ENCODE measurements at places on chromosomes 5 and 9. TPM values are rescaled to one million over a fixed set of nuclear protein-coding genes. Genes with fewer than 3 reads are reported as not detected.

DNA sequence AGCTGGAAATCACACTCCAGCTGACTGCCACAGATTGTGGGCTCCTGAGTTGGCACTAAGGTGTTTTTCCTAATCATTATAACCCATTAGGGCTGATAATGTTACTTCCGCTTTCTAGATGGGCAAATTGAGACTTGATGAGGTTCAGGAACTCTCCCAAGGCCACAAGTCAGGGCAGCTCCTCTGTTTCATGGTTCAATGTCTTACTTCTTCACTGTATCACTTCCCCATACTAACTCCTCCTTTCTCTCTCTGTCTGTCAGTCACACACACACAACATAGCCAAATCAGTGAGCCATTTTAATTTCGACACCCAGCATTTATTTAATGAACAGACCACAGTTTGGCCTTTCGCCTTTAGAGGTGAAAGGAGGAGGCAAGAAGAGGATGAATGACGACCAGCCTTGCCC lies 17.8 kb upstream of the TRAF1 start:
- DNase-seq: no peak

DNA sequence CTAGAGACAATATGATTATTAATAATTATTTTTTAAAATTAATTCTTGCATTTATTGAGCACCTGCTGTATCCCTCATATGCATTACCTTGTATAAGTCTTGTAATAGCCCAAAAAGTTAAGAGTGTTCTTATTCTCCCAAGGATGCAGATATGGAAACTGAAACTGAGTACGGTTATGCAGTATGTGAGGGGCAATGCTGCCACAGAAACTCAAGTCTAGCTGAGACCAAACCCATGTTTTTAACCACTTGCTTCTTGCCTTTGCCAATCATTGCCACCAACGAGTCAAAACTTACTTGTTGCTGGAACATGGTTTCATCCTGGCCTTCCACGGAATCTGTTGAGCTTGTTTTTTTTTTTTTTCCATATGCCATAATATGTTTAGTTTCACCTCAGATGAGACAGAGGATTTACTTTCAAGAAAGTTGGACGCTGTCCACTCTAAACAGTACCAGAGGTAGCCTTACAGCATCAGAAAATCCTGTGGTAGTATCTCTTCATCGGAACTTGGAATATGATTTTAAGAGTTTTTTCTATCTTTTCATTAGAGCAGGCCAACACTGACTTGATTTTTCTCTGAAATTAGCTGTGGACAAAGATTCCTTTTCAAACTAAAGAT lies 27.9 kb downstream of the DOCK8 start:
- no peak for DNase-seq

DNA sequence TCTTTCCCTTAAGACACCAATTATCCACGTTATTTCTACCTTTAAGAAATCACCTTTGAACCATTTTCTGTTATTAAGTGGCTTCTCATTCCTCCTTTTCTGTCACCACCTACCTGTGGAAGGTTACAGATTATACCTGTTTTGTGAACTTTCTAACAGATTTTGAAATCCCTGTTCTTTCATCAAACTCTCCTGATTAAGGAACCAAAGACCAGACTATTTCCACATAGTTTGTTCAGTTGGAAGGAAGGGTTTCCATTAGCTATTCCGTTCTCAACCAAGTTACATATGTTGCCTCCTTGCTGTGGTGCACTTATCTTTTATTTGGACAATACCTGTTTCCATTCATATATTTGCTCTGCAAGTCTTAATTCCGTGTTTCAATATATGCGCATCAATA lies 343.6 kb downstream of the ADGRV1 start:
- no peak for DNase-seq

DNA sequence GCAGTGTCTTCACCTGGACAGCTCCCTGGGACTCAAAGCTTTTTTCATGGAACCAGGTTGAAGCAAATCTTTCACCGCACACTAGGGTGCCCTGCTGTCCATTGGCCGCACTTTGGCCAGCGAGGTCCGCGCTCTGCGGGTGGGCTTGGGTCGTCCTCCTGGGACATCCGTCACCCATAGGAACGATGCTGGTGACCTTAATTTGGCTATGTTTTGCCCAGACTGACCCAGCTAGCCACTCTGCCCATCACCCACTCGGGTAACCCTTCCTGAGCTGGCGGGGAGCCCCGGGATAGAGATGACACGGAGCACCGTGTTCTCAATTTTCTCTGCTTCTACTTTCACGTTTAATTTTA lies 25.9 kb downstream of the ZDHHC11B start:
- DNase-seq: peak; percentile 69

DNA sequence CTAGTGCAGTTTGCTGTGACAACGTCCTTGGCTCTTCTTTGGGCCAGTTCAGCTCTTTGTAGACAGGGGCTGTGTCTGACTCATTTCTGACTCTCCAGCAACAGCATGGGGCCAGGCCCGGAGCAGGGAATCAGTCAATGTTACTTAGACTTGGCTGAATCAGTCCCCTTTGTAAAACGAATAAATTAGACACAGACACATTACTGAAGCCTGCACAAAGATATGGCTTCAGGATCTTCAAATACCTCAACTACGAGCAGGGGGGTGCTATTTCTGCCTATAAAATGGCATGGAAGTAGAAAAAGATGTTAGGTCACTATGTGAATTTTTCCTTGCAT lies 204.7 kb downstream of the TTLL11 start:
- no peak for DNase-seq

DNA sequence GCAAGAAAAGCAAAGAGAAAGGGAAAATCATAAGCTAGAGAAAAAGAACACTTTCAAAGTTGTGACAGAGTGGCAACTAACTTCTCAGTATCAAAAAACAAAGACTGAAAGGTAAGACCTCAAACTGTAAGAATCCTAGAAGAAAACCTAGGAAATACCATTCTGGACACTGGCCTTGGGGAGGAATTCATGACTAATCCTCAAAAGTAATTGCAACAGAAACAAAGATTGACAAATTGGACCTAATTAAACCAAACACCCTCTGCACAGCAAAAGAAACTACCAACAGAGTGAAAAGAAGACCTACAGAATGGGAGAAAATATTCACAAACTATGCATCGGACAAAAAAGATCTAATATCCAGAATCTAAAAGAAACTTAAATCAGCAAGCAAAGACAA lies 79.1 kb downstream of the FEM1C start:
- no peak for DNase-seq

GRCh38 chr9:72586388-72587130 lies 65.2 kb downstream of the TMC1 start:
- peak; percentile 45 for DNase-seq

GRCh38 chr5:131514316-131515283 lies 120.4 kb downstream of the RAPGEF6 start:
- no peak for DNase-seq

GRCh38 chr5:67957374-67957773 lies 258.2 kb upstream of the PIK3R1 start:
- no peak for DNase-seq

GRCh38 chr5:102243213-102243612 lies 52.9 kb downstream of the SLCO4C1 start:
- DNase-seq: no peak

DNA sequence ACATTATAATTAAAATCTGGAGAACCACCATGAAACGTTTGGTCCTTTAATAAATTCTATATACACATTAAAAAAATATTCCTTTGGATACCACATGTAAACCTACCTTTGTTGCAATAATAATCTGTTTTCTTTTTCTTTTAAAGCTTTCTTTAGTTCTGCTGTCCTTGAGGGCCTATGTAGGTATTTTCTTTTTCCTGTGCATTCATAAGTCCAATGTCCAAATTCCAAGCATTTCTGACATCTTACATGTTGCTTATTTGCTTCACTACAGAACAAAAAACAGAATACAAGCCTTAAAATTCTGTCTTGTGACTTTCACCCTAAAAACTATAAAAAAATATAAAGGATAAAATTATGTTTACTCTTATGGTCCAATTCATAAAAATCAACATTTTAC lies 19.7 kb downstream of the ZCCHC10 start:
- no peak for DNase-seq

The BNC2 gene
- total RNA-seq: 21.5 TPM

The SEPTIN8 gene
- total RNA-seq: 170 TPM

The IFNA13 gene
- not detected for total RNA-seq
